ENCODE measurements at places on chromosomes 1 and 21.

GRCh38 chr1:5067246-5067645, 412.8 kb downstream of the AJAP1 start:
- no peak for DNase-seq

DNA sequence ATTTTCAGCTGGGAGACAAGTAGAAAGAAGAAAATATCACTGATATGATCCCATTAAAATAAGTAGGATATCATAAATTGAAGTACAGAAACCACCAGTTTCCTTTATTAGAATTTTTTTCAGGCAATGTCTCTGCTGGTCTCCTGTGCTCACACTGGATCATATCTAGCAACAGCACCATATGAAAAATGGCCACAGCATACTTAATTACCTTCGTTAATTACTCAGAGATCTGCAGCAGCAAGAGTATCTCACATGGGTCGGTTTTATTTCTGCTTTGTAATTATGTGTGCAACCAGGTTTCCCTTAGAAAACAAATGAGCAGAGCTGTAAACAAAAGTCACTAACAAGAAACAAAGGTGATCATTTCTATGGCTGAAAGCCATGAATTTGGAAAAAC, 287.9 kb downstream of the LRRIQ3 start:
- DNase-seq = no peak

DNA sequence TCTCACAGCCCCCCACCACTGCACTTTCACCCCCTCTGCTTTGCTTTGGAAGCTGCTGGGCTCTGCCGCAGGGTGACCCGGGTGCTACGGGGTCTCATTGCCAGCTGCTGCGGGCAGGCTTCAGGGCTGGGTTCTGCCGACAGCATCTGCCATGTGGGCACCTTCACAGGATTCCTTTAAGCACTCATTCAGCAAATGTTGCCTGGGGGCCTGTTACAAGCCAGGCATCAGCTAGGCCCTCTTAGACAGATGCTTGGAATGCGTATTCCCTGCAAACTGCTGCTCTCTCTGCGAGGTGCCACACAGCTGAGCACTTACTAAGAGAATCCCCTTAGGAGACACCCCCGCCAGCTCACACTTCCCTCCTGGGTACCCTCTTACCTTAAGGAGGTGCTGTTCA, 29.2 kb downstream of the COL16A1 start:
- DNase-seq = no peak

DNA sequence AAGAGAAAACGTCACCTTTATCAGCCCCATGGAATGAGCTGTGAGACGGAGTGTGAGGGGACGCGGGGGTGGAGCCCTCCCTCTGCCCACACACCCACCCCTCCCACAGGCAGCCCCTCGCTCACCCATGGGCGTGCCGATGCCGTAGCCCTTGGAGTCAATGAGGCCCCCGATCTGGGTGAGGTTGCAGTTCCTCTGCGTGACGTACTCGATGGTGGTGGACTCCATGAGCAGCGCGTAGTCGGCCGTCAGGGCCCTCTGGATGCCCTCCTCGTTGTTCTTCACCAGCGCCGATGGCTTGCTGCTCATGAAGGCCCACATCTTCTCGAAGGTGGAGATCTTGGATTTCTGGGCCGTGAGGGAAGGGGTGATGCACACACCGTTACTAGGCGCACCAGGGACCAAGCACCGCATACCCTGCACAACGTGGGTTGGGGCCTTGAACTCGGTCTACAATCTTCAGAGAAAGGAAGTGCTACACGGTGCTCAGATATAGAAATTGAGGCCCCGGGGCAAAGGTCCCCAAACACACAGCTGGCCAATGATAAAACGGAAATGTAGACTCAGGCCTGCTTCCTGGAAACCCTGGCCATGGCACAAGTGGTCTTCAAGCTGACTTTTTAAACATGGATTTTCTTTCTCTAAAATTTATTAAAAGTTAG, 228.2 kb downstream of the GRIK3 start:
- no peak for DNase-seq

DNA sequence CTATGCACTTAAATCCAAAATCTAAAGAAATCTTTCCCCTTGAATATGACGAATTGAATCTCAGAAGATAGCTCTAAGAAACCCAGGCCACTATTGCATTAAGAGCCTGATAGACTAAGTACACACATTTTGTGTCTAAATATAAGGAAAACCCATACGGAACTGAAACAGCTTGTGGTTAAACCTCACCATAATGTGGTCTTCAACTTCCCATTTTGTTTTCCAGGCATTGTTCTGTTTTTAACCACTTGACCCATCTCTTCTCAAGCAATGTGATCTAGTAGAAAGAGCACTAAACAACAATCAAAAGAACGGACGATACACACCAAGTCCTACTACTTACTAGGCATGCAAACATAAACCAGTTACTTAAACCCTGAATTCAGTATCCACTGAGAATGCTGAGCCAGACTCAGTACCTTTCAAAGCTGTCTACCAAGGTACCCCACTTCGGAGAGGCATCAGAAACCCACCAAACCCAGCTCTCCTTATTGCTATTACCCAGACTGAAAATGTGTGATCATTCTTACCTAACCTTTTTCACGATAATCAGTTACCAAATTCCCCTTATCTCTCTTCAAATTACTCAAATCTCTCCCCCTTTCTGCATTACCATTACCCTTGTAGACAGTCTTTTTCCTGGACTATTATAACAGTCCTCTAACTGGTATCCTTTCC, 12.8 kb downstream of the OTUD7B start:
- DNase-seq = no peak

GRCh38 chr21:25717491-25718147, 17.1 kb downstream of the ATP5PF start:
- DNase-seq = no peak

DNA sequence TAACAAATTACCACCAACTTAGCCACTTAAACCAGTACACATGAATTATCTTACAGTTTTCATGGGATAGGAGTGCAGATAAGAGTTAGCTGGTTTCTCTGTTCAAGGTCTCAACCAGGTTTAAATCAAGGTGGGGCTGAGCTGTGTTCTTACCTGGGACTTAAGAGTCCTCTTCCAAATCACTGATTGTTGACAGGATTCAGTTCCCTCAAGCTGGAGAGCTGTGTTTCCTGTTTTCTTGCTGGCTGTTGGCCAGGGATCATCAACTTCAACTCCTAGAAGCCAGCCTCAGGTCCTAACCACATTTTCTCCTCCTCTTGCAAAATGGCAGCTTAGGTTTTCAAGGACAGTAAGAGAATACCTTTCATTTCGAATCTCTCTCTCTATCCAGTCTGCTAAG, 123.8 kb upstream of the CHRM3 start:
- no peak for DNase-seq

DNA sequence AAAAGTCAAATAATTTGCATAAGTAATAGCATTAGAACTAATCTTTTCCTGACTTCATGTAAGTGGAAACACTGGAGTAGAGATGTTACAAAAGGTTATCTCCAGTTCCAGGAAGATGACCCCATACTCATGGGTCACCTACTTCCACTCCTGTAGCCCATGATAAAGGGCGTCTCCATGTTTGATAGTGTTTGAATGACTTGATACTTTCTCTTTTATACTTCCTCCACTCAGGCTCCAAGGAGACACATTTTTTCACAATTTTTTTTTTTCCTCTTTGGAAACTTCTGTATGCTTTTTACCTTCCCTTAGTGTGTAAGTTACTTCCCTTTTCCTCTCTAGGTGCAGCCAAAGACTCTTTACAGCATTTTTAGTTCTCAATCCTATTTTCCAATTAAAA, 382.1 kb upstream of the B3GALT2 start:
- no peak for DNase-seq

DNA sequence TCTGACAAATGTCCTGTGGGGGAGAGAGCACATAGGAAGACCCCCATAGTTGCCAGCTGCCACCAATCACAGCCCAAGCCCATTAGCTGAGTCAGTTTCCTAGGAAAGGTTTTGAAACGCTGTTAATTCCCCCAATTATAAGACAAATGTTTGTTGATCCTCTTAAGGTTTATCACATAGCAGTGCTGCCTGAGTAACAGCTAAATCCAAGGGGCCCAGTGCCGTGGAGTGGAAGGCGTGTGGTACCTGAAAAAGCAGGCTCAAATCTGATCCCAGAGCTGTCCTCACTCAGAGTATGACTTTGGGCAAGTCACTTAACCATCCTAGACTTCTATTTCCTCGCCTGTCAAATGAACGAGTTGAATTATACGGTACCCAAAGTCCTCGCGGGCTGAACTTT, 69.5 kb downstream of the GRIK3 start:
- no peak for DNase-seq

GRCh38 chr1:233518344-233518743, 95.6 kb upstream of the KCNK1 start:
- no peak for DNase-seq

DNA sequence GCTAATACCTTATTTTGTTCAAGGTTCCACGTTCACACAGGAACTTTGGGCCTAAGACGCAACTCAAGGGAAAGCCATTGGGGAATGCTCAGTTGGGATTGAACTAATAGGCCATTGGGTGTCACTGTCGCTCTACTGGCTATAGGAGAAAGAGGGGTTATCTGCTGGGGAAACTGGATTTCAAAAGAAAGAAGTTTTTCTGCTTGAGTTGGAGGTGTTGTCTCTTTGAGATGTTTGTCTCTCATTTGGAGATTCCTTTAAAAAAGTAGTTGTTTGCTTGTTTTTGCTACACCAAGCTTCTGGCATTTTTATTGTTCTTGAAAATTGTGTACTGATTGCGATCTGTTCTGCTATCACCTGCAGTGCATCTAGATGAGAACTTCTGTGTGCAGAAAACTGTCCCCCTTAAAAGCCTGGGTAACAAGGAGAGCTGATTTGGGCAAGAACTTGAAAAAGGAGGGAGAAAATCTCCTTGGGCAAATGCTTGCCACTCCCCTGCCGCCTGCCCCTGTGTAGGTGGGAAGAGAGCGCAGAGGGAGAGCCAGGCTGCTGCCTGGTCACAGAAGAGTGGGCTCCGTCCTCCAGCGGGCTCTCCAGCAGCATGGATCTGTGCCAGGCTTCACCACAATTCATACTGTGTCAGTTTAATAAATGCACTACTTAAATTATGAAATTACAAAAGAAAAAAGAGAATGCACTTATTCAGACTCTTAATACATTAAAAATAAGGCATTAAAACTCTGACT, 39.9 kb downstream of the PEX14 start:
- no peak for DNase-seq

DNA sequence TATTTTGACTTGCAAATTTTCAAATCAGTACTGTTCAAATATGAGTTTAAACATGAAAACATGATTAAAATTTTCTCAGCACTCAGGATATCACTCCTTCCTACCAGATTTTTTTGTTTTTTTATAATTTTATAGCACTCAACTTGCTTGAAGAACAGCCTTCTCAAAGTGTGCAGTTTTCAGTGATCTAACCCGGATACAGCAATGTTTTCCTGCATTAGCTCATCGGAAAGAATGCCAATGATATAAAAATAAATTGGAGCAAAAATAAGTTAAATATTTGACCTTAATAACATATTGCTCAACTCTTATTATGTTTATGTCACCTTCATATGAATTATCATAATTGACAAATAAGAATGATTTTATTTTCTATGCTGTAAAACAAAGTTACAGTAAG, 766.8 kb downstream of the USP25 start:
- DNase-seq = no peak

DNA sequence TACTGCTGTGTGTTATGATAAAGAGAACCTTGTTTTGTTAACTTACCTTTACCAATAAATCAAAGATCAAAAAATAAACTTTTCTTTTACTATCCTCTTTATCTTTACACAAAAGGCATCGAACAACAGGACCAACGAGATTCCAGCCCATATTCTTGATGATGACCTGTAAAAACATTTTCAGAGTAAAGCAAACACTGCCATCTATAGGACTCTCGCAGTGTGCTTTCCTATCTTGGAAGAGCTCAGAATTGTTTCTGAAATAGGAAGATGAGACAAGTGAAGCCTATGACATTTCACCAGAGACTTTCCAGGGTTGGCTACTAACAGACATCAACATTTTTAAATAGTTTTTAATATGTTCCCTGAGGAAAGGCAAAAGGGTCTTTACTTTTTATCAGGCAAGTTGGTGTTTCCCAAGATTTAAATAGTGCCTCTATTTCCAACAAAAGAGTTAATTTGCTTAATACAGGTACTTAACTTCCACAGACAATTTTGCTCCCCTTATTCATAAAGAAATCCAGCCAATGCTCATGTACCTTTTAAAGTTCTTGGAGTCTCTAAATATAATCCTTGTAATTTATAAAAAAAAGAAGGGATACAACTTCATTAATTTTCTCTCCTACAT, 7.3 kb downstream of the GLMN start:
- DNase-seq = no peak

GRCh38 chr1:206578068-206578977, 33.9 kb downstream of the EIF2D start:
- no peak for DNase-seq

DNA sequence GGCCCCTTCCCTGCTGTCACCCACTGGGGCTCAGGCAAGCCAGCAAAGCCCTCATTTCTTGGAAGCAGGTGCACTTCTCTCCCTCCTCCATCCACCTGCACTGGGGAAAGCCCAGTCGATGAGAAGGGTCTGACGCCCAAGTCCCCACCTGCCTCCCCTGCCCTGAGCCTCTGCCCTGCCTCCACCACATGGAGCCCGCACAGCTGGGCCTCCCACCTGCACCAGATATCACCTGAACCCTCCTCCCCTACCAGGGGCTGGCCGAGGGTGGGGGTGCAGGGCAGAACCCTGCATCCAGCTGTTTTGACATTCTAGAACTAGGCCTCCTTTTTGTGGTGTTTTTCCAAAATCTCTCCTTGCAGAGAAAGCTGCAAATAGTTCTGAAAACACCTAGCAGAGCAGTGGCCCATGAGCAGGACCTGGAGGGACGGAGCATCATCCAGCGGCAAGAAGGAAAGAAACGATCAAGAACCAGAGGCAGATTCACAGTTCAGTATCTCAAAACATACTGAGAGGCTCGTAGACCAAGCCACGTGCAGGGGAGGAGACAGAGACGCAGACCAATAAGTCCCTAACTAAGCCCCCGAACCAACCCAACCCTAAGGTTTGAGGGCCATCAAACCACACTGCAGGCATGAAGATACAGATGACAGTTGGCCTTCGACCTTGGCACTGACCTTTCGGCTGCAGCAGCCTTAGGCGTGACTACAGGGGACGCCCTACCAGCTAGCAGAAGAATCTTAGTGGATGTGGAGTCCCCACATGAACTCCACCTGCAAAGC, 16.7 kb downstream of the CHD5 start:
- DNase-seq = no peak

- DNase-seq = no peak
These were observed 61.7 kb downstream of the KCNN3 start for GRCh38 chr1:154808261-154808908.

- no peak for DNase-seq
These were observed 226.5 kb downstream of the SDCCAG8 start for GRCh38 chr1:243482141-243483022.

DNA sequence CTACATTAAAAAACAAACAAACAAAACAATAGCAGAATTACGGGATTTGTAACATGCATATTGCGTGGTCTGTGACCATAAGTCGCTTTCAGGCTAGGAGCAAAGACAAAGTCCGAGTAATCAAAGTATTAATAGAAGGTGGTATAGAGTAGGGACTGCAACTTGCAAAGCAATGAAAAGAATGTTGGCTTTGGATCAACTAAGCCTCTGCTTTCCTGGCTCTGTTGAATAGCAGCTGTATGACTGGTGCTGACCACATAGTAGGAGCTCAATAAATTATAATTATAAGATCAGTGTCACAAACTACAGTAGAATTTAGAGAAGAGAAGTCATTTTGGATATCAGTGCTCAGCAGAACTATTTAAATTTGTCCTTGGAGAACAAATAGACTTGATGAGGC, 586.4 kb downstream of the DPYD start:
- DNase-seq = no peak

GRCh38 chr1:156123356-156124196, 9.1 kb downstream of the LMNA start:
- no peak for DNase-seq

All from activated CD8-positive, alpha-beta memory T cell treated with anti-CD3 and anti-CD28 coated beads for 1 hour (primary cell).